Right hindlimb (tissue), 1 donor: ENCODE measurements at places on chromosomes 13 and 19.

DNA sequence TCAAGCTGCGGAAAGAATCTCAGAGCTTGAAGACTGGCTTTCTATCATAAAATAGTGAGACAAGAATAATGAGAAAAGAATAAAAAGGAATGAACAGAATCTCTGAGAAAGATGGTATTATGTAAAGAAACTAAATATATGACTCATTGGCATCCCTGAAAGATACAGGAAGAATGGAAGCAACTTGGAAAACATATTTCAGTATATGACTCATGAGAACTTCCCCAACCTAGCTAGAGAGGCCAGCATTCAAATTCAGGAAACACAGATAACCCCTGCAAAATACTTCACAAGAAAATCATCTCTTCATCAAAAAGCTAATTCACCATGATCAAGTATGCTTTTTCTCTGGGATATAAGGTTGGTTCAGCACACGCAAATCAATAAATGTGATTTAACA is 2318.0 kb downstream of the PCDH9 start:
- no peak for DNase-seq

GRCh38 chr13:25111585-25111956 is 15.6 kb downstream of the PABPC3 start:
- DNase-seq, result no peak

GRCh38 chr13:43816401-43816889 is 29.7 kb upstream of the ENOX1 start:
- DNase-seq, result no peak

DNA sequence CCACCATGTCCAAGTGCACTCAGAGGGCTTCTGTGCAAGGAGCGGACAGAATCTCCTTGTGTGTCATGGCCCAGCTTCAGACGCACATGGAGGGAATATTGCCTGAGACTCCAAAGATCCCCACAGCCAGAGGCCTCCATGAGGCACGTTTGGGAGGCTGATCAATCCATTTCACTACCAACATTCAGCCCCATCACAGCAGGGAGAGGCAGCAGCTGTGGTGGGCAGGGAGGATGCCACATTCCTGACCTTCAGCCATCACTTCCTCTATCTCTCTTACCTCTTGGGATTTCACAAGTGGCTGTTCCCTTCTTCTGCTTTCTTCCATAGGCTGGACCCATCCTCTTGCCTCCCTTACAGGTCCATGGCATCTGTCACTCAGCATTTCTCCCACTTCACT is 82.4 kb upstream of the MBNL2 start:
- no peak for DNase-seq

DNA sequence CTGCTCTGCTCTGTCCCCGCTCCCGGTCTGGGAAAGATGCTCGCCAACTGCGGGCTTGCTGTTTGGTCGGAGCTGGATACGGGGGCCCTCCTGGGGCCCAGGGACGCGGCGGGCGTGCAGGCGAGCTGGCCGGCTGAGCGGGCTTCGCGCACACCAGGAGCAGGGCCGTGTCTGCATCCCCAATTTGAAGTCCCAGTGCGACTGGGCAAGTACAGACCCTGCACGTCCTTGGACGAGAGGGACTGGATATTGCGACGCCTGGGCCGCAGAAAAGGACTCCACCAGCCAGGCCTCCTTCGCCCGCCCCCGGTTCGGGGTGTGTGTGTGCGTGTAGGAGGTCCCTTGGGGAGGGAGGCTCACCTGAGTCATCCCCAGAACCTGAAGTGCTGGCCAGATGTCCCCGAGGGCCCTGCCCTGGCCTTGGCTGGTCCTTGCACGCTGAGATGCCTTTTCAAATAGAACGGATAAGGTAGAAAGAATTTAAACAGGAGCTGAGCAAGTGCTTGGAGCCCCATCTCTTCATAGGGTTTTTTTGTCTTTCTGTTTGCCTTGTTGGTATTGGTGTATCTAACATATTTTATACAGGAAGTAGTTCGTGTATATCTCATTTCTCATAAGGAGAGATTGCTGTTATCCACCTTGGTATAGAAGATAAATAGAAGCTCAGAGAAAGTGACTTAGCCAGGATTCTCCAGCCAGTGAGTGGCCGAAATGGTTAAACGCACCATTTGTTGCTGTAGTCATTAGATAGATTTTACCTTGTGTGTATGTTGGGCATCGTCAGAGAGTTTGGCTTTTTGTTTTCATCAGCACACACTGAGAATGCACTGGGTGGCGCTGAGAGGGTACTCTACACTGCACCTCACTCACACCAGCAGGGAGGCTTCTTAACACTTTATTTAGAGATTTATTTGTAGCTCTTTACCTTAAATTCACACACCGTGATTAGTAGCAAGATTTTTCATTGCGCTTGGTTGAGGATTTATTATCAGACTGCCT is 1.1 kb downstream of the NAXD start:
- no peak for DNase-seq

GRCh38 chr19:40419066-40419612 is 6.0 kb upstream of the PRX start:
- no peak for DNase-seq
